Right atrium auricular region (tissue), 2 donors: ENCODE measurements at places on chromosomes 6 and 20. TPM values are rescaled to one million over a fixed set of nuclear protein-coding genes. Genes with fewer than 3 reads are reported as not detected.

DNA sequence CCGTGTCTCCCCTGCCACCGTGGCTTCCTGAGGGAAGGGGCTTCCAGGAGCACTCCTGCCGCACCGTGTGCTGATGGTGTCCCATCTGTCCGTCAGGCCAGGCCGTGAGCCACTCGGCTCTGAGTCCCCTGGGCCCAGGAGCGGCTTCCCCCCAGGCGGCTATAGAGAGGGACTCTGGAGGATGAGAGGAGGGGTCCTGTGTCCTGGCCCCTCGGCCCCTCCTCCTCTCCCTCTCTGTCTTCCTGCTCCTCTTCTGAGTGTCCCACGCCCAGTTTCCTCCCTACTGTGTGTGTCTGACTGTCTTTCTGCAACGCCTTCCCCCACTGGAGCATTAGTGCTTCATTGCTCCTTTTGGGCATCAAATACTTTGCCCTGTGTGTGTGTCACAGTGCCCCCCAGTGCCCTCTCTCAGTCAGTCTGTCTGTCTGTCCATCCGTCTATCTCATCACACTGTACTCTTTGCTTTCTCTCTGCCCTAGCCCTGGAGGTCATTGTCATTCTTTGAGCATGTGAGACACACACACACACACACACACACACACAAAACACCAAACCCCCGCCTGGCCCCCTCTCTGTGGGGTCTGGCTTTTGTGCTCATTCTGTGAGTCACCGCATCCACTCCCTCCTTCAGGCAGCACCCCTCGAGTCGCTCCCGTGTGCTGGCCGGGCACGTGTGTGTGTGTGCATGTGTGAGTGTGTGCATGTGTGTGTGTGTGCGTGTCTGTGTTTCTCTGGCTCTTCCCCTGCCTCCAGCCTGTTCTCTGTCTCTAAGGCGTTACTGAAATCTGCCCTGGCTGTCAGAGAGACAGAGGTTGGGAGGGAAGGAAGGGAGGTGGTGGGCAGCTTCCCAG, 71.9 kb downstream of the SRC start:
- no peak overlapping the region for H3K27ac ChIP-seq
- H3K4me3 ChIP-seq = no peak overlapping the region
- no peaks in the 10 kb centered on the region for H3K36me3 ChIP-seq
- H3K4me1 ChIP-seq = no peaks in the 10 kb centered on the region

- DNase-seq = no peak
- peaks cover 20% of the 10 kb centered on the region for H3K4me1 ChIP-seq
- H3K27me3 ChIP-seq = no peaks in the 10 kb centered on the region
- no peaks in the 10 kb centered on the region for H3K36me3 ChIP-seq
- H3K4me3 ChIP-seq = peak overlapping the region; percentile 48
Observed at GRCh38 chr6:85449388-85449817, 480 bp upstream of the NT5E start.

GRCh38 chr20:62425281-62426058, 1.9 kb downstream of the RBBP8NL start:
- no peaks in the 10 kb centered on the region for H3K27me3 ChIP-seq
- H3K4me3 ChIP-seq = no peak overlapping the region
- no peak for DNase-seq

- no peak for DNase-seq
- H3K27me3 ChIP-seq = no peaks in the 10 kb centered on the region
- H3K27ac ChIP-seq = peak overlapping the region; percentile 96
- H3K36me3 ChIP-seq = no peaks in the 10 kb centered on the region
Observed at GRCh38 chr6:35015996-35016395, 125.1 kb downstream of the TCP11 start.

- DNase-seq = peak; percentile 71
- peaks cover 7% of the 10 kb centered on the region for H3K4me1 ChIP-seq
- H3K4me3 ChIP-seq = no peak overlapping the region
- peak overlapping the region; percentile 88 for H3K27ac ChIP-seq
- H3K36me3 ChIP-seq = no peaks in the 10 kb centered on the region
Observed at GRCh38 chr6:118372413-118372812, 175.7 kb upstream of the PLN start.

RBBP8NL gene
- not detected for total RNA-seq
